ENCODE measurements at places on chromosomes 4 and X.

DNA sequence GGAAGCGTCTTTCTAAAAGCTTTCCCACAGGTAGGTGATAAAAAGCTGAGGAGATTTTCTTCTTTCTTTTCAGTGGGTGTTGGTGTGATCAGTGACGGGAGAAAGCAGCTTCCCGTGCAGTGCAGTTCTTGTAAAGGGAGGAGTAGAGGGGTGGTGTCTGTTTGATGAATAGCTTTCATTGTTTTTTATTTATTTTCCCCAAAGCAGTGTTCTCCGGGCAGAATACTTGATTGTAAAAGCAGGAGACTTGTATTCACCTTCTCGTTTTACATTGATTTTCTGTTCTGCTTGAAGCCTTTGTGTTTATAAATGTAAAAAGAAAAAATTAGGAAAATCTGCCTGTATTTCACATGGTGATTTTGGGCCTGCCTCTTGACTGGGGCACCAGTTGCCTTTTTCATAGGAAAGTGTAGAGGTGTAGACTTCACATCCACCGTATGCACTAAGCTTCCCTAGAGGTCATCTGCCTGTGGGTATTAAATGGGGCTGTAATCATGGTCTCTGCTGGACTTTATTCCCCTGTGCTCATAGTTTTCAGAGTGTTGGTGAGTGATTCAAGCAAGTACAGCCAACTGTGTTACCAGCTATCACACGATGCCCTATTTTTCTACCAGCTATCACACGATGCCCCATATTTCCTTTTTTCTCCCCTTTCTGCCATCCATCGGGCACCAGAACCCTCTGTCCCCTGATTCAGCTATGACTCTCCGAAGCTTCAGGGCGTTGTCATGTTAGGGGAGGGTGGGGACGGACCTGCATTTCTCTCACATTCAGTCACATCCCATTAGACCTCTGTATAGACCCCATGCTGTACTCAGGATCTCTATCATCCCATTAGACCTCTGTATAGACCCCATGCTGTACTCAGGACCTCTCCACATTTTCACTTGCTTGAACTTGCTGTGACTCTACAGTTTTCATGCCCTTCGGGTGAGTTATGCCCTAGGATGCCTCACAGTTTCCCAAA is 526.5 kb downstream of the TRIML1 start:
- DNase-seq, result no peak

GRCh38 chr4:24559889-24560288 is 24.5 kb downstream of the DHX15 start:
- DNase-seq, result no peak

GRCh38 chr4:147640331-147640730 is 23.1 kb downstream of the TMEM184C start:
- DNase-seq, result no peak

DNA sequence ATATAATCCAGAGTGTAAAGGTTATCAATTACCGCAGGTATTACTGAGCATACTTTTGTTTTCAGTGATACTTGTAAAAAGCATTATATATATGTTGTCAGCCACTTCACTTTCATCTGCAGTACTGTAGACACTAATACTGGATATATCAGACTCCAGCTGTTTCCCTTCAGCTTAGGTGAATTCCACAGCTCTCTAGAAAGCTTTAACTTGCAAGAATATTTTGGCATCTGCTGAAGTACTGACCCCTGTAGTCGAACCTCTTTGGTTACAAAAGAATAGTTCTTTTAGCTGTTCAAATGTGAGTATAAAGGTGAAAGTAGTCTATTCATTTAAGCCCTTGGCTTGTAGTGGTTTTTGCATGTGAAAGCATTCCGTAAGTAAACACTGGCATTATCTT is 1222.7 kb upstream of the TENM3 start:
- DNase-seq, result no peak

DNA sequence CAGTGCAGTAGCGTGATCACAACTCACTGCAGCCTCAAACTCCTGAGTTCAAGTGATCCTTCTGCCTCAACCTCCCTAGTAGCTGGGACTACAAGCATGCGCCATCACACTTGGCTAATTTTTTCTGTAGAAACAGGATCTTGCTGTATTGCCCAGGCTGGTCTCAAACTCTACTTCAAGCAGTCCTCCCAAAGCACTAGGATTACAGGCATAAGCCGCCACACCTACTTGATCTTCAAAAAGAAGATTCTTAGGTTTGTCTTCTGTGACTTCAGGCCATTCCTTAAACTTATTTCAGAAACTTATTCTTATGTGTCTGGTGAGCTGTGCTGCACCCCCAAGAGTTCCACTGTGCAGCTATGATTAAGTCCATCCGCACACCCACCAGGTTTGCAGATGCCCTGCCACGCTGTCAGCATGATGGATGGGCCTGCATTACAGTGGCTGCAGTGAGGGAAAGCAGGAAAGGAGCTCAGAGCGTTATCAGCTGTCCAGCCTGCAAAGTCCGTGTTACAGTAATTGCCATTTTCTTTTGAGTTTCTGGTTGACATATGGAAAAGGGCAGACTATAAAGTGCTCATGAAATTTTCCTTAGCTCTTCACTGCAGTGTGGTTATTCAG is 146.6 kb downstream of the AASDH start:
- DNase-seq, result no peak

DNA sequence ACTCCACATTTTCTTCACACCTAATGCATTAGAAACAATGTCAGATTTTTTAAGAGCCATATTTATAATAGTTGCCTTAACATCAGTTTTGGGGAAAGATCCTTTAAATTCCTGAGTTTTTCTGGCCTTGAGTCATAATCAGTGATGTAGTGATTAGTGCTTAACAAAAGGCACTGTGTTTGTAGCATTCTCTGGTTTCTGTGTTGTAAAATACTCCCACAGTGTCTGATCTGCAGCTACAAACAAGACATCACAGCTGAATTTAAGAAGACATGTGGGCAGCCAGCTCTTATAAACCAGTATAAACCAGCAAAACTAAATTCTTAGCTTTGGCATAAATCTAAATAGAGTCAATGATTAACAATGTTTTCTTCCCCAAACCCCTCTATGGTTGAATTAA is 233.8 kb downstream of the FSTL5 start:
- DNase-seq, result no peak

DNA sequence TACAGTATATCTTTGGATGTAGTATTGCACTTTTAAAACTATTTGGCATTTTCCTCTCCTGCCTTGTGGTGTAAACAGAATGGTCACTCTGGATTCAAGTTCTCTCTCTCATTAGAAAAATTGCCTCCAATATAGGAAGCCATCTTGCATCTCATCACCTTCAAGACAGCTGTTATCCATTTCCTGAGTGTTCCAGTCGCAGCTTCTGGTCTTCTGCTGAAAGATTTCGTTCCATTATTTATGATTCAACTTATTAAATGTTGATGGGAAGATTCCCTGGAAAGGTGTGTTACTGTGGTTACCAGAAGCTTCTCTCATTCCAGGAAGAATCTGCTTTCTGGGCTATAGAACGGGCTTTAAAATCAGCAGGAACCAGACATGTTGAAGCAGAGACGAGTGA is 568.3 kb upstream of the SLIT2 start:
- no peak for DNase-seq

DNA sequence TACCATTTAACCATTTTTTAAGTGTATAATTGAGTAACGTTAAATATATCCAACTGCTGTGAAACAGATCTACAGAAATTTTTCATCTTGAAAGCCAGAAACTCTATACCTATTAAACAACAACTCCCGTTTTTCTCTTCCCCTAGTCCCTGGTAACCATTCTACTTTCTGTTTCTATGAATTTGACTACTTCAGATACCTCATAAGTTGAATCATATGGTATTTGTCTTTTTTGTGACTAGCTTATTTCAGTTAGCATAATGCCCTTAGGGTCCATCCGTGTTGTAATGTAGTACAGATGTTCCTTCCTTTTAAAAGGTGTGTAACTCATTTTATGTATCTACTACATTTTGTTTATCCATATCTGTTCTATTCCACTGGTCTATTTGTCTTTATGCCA is 48.7 kb downstream of the STAG2 start:
- no peak for DNase-seq

DNA sequence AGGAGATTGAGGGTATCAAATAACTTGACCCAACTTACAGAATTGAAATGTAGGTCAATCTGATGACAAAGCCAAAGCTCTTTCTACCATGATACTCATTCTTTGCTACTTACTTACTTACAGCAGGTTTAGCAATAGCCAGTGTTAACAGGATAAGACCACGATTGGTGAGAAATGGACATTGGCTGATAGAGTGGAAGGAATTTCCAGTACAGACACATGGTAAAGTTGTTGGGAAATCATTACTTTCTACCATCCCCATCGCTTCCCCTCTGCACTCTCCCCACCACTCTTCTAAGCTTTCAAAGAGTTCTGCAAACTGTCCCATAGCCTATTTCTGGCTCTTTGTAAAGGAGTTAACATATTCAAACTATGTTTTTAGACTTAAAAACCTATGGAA is 119.7 kb downstream of the CHRNA9 start:
- DNase-seq, result no peak

DNA sequence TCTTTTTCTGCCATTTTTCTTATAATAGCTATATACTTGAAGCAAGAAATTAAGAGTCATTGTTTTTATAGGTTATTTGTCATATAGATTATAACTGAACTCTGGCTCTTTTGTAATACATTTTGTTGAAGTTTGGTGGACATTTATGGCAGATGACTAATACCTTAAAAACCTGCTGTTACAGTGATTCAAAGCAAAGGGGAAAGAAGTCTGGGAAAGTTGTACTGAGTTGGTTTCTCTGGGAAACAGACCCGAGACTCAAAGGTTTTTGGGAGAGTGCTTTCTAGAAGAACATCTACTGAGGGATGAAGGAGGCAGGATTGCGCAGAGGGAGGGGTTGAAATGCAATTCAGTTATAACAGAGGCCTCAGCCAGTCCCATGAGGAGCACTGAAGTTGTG is 35.9 kb downstream of the NAP1L5 start:
- no peak for DNase-seq

- DNase-seq, result no peak
These were observed 154.5 kb downstream of the MSN start for GRCh38 chrX:65821721-65822496.

DNA sequence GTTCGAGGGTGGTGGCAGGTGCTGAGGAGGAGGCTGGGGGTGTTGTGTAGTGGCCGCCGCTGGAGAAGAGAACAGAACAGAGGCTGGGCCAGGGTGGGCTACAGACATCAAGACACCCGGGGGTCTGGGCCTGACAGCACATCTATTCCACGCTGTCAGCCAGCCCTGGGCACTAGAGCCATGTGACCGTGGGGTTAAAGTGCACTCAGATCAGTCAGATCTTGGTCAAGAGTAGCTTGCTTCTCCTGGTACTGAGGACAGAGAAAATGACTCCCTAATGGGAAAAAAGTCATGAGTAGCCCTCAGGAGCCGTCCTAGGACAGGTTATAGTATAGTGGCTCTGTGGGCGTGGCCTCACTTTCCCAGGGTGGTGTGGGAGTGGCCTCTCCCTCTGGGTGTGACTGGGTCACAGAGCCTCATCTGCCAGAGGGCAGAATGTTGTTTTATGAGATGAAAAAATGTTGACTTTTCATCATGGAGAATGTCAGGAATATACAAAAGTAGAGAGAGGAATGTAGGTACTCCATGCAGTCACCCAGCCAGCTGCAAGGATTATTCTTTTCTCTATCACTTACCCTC is 19.4 kb downstream of the TRMT44 start:
- no peak for DNase-seq

Data from anterior cingulate cortex (tissue), 58 donors.